ENCODE measurements at places on chromosomes 16 and 17. TPM values are rescaled to one million over a fixed set of nuclear protein-coding genes. Genes with fewer than 3 reads are reported as not detected.

MYH11 gene
- 190 TPM for total RNA-seq

SCARF1 gene
- 11.1 TPM for total RNA-seq

ANKFN1 gene
- total RNA-seq, result 3.5 TPM

PRSS27 gene
- 2.0 TPM for total RNA-seq

PDE6G gene
- total RNA-seq, result 6.4 TPM

OSGIN1 gene
- 1.7 TPM for total RNA-seq

DPEP2 gene
- 1.3 TPM for total RNA-seq

GPRC5B gene
- total RNA-seq, result 57.1 TPM

PFN1 gene
- total RNA-seq, result 177 TPM

P2RX5 gene
- total RNA-seq, result 3.0 TPM

ATP1B2 gene
- total RNA-seq, result 62.5 TPM

MYH2 gene
- 272 TPM for total RNA-seq

GAST gene
- total RNA-seq, result not detected

CMTR2 gene
- total RNA-seq, result 61.4 TPM

KRTAP4-5 gene
- total RNA-seq, result not detected

TBC1D3D gene
- 5.3 TPM for total RNA-seq

NTHL1 gene
- total RNA-seq, result 17.2 TPM

NPIPA5 gene
- total RNA-seq, result not detected

TBC1D3E gene
- not detected for total RNA-seq

CCL14 gene
- total RNA-seq, result 0.60 TPM

RND2 gene
- total RNA-seq, result 8.2 TPM

SCIMP gene
- total RNA-seq, result 0.77 TPM

CARD14 gene
- total RNA-seq, result 4.8 TPM

C16orf92 gene
- not detected for total RNA-seq

CDH8 gene
- total RNA-seq, result 16.4 TPM

SIRT7 gene
- total RNA-seq, result 13.4 TPM

ADAD2 gene
- 4.3 TPM for total RNA-seq

SDK2 gene
- total RNA-seq, result 16.2 TPM

C17orf107 gene
- 9.5 TPM for total RNA-seq

GP1BA gene
- total RNA-seq, result 0.22 TPM

SHISA9 gene
- 2.7 TPM for total RNA-seq

HS3ST3A1 gene
- 22.7 TPM for total RNA-seq

SMARCE1 gene
- 186 TPM for total RNA-seq

STX4 gene
- 30.6 TPM for total RNA-seq

ZSCAN10 gene
- not detected for total RNA-seq

FBXL16 gene
- 5.8 TPM for total RNA-seq

OTOP3 gene
- total RNA-seq, result not detected

PYY gene
- not detected for total RNA-seq

KRT17 gene
- 39.9 TPM for total RNA-seq

CNGB1 gene
- 50.7 TPM for total RNA-seq

RAMP2 gene
- 26.2 TPM for total RNA-seq
